Cardiac muscle cell (in vitro differentiated cells and primary cell): ENCODE measurements at places on chromosomes 7 and 10.

DNA sequence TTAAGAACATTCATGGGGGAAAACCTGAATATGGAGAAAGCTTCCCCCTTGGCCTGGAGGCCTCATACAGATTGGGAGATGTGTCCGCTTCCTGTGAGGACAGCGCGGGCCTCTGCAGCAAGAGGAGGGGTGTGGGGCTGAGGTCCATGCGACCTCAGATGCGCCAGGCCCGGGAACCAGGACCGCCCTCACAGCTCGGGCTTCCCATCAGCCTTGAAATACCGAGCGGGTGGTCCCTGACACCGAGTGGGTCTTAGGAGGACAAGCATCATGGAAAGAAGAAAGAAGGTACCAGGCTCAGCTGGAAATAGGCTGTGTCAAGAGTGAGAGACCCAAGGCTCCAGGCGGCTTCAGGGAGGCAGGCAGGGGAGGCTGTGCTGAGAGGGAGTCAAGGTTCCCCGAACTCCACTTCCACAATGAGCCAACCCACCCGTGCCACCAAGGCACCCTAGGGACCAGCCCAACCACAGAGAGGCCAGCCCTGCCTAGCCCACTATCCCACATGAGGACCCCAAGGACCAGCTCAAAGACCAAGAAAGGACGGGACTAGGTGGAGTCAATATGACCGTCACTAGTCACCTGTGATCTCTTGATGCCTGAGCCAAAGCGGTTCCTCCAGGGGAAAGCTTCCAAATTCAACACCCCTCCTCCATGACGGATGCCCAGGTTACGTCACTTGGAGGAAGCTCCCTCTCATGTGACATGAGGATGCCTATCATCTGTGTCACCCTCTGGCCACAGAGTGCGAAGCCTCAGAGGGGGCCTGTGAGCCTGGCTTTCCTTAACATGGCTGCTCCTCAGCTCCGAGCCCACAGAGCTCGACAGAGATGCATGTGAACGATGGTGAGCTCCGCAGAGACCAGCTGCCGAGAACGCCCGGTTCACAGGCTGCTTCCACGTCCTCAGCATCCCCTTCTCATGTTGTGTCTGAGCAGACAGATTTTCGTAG lies 103.7 kb downstream of the TCERG1L start:
- no peak for DNase-seq

DNA sequence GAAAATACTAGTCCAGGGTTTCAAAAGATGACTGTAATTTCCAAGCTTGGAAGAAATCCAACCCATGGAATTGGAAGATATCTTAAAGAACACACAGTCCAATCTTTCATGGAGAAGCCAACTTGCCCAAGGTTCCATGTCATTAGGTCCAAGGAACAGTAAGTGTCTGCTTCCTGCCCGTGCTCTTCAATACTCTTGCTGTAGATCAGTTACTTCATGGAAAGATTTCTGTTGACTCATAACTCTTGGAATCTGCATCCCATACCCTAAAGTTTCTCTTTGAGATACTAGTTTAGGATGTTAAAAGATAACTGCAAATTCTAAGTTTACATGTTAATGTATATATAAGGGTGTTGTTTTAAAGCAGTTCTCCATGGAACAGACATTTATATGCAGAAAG lies 127.9 kb upstream of the SLC13A1 start:
- no peak for DNase-seq

DNA sequence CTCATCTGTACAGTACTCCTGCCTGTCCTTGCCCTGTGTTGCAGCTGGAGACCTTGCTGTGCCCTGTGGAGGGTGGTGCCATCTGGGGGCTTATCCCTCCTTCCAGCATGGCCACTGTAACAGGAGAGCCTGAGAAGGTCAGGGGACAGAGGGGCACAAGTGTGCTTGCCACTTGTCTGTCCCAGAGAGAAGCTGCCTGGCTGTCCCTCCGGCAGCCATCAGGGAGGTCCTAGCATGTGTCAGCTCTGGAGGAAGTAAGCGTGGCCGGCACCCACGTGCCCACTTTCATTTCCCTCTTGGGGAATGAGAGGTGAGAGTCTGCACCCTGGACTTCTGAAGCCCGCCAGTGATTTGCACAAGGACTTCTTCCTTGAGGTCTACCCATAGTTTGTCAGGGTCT lies 97.0 kb upstream of the PPIF start:
- no peak for DNase-seq

GRCh38 chr10:100519311-100520051 lies at the start of gene SEC31B:
Gene SEC31B, minus strand, starts transcription at chr10:100519861. Its CDS starts 2,909 bp downstream, at chr10:100516952.
- peak; percentile 77 for DNase-seq

DNA sequence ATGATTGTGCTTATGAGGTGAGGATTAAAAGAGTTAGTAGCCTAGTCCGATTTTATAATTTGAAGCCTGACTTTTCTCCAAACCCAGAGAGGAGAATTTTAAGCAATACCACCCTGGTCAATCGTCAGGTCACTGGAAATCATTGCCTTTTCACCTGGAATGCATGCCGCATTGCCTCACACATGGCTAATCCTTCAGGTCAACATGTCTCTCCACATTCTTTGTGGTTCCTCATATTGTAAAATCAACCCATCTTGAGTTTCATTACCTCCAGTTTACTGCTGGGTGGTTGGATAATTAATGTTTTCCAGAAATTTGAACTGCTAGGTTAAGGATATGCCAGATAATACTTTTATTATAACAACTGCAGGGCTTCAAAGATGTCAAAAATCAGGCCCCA lies 55.6 kb upstream of the SEMA3E start:
- no peak for DNase-seq

DNA sequence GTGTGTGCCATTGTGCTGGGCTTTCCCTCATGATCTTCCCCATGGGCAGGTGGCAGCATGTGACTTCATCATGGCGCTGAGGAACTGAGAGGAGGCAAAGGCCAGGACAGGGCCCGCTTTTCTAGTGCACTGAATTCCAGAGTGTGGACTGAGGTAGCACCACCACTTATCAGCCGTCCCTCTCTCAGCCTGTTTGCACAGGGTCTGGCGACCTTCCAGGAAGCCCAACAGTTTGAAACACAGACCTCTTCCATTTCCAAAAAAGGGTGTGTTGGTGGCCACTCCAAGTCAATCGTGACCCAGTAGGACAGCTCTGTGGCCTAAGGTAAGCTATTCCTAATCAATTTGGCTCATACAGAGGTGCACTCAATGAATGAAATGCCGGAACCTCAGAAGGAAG lies 4.4 kb downstream of the DNAJC30 start:
- no peak for DNase-seq

- DNase-seq, result no peak
Measured at GRCh38 chr7:154769001-154769400, 233.9 kb downstream of the PAXIP1 start.

- DNase-seq, result peak; percentile 72
Measured at GRCh38 chr10:46520941-46521340, 35.5 kb downstream of the GPRIN2 start.

- no peak for DNase-seq
Measured at GRCh38 chr10:61702584-61702983, 39.9 kb downstream of the CABCOCO1 start.
